ENCODE measurements at places on chromosomes 13 and 19.
A peak's percentile ranks its signal among the peaks of the same experiment; 100 is the strongest.

DNA sequence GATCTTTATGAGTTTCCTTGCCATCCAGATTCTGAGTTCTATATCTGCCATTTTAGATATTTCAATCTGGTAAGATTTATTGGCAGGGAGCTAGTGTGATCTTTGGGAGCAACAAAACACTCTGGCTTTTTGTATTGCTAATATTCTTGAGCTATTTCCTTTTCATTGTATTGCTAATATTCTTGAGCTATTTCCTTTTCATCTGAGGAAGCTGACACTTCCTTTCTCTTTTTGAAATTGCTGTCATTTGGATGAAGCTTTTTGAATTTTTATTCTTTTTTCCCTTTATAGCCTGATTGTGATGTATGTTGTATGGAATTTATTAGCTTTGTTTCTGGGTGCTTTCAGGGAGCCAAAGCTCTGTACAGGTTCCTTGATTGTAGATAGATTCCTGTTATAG lies 873.5 kb upstream of the ATXN8OS start:
- DNase-seq: no peak

DNA sequence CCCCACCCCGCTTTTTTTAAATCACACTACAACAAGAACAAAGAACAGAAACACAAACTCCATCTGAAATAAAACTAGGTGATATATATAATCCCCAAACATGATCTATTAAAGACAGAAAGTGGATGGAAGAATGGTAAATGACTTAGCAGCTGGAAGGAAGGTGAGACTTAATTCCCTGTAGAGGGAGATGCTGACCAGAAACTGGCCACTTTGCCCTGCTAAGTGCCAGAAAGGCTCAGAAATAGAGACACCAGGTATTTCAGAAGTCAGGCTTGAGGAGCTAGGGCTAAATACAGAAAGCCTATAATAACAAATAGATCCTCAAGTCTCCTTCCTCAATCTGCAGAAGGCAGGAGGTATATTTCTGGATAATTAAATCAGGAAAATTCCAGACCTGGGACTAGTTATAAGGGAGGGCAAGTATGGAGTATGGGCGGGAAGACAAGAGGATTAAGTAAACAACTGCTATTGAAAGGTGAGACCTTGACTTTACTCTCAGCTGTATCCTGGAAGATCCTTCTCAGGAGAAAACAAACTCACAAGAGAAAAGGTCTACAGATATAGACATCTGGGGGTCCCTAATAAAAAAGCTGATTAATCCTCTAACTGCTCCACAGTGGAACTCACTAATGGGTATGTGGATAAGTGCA lies 32.2 kb downstream of the MTRF1 start:
- no peak for DNase-seq

- DNase-seq: no peak
Observed at GRCh38 chr13:111949311-111949710, 117.6 kb upstream of the SOX1 start.

- no peak for DNase-seq
Observed at GRCh38 chr19:19064098-19064722, 416 bp downstream of the SLC25A42 start.

DNA sequence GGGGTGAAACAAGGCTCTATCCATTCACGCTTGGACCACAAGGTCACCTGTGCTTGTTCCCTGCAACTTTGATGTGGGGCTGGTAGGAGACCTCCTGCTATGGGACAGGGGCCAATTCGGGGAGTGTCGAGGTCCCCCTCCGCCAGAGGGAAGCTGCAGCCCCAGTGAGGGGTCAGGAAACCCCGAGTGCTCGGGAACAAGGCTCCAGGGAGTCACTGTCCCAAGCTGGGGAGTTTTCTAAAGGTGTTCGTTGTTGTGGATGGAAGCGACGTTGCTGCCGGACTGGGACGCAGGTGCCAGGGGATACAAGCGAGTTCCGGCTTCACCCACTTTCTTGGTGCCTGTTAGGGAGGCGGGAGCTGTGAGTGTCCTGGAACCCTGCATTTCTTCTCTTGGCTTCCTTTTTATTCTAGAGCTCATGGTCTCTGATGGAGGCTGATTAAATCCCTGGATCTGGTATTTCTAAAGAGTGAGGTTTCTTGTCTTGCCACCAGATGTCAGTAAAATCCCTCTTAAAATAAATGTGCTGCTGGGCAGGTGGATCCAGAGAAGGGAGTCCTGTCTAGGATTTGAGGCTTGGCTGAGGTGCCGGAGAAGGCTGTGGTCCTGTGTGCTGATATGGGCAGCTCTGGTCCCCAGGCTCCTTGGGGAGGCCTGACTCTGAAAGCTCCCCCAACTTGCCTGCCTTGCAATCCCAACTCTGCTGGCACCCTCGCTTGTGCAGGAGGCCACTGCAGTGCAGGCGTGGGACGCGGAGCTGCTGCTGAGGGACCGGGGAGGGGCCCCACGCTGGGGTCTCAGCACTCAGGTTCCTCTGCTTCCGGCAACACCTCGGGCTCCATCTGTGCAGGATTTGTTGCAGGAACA lies 153.9 kb downstream of the TEX29 start:
- DNase-seq: peak; percentile 28

DNA sequence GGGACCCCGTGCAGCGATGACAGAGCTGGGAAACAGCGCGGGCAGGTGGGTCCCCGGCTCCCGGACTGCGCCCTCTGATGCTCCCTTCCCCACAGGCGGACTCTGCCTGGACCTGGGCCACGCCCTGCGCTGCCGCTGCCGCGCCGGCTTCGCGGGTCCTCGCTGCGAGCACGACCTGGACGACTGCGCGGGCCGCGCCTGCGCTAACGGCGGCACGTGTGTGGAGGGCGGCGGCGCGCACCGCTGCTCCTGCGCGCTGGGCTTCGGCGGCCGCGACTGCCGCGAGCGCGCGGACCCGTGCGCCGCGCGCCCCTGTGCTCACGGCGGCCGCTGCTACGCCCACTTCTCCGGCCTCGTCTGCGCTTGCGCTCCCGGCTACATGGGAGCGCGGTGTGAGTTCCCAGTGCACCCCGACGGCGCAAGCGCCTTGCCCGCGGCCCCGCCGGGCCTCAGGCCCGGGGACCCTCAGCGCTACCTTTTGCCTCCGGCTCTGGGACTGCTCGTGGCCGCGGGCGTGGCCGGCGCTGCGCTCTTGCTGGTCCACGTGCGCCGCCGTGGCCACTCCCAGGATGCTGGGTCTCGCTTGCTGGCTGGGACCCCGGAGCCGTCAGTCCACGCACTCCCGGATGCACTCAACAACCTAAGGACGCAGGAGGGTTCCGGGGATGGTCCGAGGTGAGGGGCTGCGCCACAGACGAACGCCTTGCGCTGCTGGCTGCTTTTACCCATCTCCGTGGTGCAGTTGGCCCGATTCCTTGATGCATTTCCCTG lies 7.8 kb upstream of the SELENOV start:
- DNase-seq: peak; percentile 71

- DNase-seq: peak; percentile 70
Observed at GRCh38 chr19:5048727-5049553, 80.0 kb downstream of the KDM4B start.

- DNase-seq: peak; percentile 5
Observed at GRCh38 chr13:95896301-95896700, 156.9 kb downstream of the UGGT2 start.

DNA sequence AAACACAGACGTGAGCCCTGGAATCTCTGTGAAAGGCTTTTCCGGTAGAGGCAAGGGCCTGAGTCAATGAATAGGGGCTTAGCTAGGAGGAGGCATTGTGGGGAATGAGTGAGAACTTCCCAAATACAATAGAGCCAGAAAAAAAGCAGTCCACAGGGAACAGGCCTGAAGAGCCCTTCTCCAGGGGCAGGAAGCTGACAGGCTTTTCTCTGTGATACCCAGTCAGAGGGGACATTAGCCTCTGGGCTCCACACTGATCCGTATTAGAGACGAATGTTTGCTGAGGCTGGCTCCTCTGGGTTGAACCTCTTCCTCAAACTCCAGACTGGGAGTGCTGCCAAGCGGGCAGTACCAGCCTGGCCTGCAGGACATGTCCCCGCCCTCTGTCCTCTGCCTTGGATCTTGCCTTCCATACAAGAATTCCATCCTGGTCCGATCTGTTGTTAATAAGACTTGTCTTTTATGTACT lies 2.3 kb downstream of the DHRS12 start:
- DNase-seq: no peak

GRCh38 chr19:42246143-42246921 lies 3.9 kb upstream of the GSK3A start:
- DNase-seq: peak; percentile 84

DNA sequence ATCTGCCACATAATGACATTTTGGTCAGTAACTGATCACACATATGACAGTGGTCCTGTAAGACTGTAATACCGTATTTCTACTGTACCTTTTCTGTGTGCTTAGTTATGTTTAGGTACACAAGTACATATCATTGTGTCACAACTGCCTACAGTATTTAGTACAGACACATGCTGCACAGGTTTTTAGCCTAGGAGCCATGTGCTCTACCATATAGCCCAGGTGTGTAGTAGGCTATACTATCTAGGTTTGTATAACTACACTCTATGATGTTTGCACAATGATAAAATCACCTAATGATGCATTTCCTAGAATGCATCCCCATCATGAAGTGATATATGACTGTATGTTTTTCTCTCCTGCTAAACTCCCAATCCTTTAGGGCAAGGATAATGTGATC lies 61.2 kb upstream of the MIR17HG start:
- DNase-seq: no peak

DNA sequence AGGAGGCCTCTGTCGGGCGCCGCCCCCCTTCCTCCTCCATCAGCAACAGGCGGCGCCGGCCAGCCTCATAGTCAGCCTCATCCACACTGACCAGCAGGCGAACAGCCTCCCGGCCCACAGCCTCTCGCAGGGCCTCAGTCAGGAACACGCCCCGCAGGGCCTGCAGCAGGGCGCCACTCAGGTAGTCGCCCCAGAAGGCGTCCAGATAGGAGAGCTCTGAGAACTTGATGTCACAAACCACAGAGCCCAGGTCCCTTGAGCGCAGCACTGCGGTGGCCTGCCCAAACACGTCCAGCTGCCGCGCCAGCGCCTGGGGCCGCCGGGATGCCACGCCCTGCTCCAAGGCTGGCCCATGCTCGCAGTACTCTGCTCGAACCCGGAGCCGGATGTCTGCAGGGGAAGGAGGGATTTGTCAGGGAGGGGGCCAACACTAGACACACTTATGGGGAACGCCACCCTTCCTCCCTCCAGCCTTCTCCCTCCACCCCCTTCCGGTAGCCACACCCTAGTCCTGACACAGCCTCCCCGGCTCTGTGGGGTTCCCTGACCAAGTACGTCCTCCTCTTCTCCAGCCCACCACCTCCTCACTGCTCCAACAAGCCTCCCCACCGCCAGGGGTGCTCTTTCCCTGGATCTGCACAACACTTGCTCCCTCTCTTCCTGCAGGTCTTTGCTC lies 17.9 kb downstream of the DEDD2 start:
- no peak for DNase-seq

DNA sequence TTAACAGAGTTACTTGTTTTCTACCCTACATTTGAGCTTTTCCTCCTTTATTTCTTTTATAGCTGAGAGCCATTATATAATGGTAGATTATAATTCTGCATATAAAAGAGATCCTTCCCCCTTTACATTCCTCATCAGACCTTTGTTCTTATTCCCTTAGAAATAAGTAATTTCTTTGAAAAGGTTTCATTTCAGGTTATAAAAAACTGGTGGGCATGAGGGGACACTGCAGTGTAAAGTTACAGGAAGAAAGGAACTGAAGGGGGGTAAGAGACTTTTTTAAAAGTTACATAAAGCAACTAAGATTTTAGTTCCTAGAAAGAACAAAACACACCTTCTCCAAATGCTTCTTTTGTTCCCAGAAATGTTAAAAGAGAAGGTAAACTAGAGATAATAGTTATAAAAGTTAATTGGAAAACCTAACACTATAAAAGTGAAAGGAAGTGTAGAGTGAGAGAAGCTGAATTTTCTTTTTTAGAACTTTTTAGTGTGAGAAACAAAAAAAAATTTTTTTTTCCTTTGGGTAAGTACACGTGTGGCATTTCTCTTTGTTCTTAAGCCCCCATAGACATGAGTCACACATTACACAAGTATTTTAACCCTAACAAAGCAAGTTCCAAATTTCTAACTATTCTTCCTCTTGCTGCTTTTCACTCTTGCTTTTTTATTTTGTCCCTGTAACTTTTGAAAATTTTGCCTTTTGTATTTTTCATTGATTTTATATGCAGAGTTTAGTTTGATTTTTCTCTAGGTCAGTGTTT lies 106.4 kb upstream of the MLNR start:
- peak; percentile 53 for DNase-seq

GRCh38 chr19:19279062-19279612 lies 6.0 kb upstream of the TM6SF2 start:
- no peak for DNase-seq

GRCh38 chr19:7865262-7865911 lies 8.8 kb downstream of the PRR36 start:
- no peak for DNase-seq

DNA sequence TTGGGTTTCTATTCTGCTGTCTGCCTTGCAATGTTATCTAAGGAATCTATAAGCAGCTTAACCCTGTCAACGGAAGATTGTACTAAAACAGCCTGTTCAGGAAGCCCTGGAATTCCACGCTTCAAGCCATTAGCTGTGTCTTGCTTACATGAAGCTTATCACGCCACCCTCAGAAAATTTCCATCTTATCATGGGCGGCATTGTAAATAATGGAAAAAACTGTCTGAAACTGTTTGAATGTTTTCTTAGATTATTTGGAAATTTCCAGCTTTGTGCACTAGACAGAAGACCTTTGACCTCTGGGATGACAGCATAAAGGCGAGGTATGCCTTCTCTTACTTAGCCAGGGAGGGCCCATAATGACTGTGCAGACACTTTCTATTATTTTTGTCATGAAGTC lies 319.7 kb downstream of the KCNRG start:
- DNase-seq: peak; percentile 34

All from fibroblast of skin of right quadriceps (primary cell).